ENCODE measurements at places on chromosomes 5 and 9. TPM values are rescaled to one million over a fixed set of nuclear protein-coding genes. Genes with fewer than 3 reads are reported as not detected.

MVB12B gene
- 25.8 TPM for total RNA-seq

NXNL2 gene
- total RNA-seq: not detected

DMRT2 gene
- total RNA-seq: 1.8 TPM

TXNDC15 gene
- total RNA-seq: 26.3 TPM

PDZD2 gene
- total RNA-seq: 3.7 TPM

TMEM215 gene
- not detected for total RNA-seq

GRCh38 chr9:135737840-135738521 lies 36.0 kb downstream of the KCNT1 start:
- no peak for DNase-seq

DNA sequence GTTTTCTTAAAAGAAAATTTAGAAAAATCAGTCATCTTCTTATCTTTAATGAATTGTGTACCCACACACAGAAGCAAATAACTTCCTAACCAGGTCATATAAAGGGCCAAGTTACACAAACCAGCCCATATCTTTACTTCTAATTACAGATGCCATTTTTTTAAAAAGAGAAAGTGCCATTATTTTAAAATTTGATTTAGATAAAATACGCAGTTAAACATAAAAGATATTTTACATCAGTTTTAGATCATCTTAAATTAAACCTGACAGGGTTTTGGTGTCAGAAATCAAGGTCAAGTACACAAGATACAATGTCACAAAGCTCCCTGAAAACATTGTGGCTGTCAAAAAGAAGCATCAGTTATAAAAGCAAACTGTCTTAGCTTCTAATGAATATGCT lies 129.4 kb downstream of the GNA14 start:
- DNase-seq: no peak

GRCh38 chr5:148998174-148998797 lies 64.6 kb downstream of the SH3TC2 start:
- no peak for DNase-seq

DNA sequence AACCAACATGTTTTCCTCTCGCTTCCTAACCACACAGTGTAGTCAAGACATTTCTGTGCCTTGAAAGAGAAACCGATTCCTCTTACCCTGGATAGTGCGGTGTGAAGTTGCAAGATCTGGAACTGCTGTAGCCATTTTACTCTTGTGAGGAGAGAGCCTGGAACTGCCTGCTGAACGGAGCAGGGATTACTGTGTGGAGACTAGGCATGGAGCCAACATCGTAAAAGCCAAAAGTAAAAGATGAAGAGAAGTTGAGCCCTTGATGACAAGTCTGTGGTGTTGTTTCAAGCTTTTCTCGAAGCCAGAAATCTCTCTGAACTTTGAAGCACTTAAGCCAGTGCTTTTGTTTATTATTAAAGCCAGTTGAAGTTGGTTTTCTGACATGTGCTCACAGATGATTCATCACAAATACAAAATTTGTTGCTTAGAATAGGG lies 110.1 kb upstream of the GRIN3A start:
- DNase-seq: peak; percentile 37

DNA sequence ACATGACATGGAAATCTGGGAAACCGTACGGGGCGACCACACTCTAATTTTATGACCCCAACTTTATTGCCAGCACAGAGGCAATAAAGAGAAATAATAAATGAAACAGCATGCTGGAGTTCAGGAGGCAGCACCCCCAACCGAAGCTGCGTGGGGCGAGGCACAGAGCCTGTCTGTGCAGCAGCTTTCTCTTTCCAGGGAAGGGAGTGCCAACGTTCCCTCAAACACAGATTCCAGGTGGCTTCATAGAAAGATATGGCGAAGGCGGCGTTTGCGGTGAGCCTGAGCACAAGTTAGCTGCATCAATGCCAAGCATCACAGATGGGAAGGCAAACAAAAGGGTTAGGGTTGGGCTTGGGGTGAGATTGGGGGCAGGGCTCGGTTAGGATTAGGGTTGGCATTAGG lies 114.8 kb downstream of the HSD17B3 start:
- DNase-seq: peak; percentile 84

DNA sequence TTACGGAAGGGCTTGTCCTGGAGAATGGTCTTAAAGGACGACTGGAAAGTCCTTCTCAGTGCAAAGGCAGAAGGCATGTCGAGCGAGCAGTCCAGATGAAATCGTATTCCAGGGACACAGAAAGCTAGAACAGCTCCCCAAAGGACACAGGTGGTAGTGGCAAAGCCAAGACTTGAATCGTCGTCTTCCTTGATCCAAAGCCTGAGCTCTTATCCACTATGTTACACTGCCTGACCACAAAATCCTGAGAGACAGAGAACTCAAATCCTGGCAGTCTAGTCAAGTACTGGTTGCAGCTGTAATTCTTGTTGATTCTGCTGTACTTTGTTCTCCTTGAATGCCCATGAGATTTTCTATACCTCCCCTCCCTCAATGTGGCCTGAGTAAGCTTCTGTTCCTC lies 198.7 kb downstream of the TARS1 start:
- DNase-seq: no peak

DNA sequence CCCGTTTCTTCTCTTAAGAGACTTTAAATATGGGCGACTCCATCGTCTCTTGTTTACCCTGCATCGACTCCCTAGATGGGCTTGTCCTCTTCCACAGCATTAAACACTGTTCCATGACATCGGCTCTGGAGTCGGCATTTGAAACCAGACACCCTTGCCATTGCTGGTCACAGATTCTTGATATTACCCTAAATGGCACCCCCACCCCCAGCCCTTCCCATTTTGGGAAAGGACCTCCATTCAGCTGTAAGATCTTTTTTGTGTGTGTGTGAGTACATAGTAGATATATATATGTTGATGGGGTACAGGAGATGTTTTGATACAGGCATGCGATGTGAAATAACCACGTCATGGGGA lies 51.1 kb upstream of the SH3PXD2B start:
- peak; percentile 7 for DNase-seq

GRCh38 chr9:15372455-15372854 lies 50.2 kb upstream of the SNAPC3 start:
- no peak for DNase-seq

DNA sequence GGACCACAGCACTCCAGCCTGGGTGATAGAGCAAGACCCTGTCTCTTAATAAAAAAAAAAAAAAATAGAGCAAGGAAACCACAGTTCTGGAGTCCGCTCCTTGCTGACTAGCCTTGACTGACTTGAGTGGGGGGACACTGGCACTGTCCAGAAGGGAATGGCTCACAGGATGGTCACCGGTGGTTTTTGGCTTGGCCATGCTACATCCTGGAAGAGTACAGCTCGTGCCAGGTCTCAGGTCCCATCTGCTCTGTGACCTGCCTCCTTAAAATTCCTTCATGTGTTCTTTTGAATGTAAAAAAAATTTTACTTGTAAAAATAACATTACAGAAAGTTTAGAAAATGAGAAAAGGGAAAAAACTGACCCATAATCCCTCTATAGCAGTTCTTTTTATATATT lies 5.6 kb downstream of the NANS start:
- no peak for DNase-seq

GRCh38 chr5:30347858-30348257 lies 845.6 kb upstream of the CDH6 start:
- DNase-seq: no peak

DNA sequence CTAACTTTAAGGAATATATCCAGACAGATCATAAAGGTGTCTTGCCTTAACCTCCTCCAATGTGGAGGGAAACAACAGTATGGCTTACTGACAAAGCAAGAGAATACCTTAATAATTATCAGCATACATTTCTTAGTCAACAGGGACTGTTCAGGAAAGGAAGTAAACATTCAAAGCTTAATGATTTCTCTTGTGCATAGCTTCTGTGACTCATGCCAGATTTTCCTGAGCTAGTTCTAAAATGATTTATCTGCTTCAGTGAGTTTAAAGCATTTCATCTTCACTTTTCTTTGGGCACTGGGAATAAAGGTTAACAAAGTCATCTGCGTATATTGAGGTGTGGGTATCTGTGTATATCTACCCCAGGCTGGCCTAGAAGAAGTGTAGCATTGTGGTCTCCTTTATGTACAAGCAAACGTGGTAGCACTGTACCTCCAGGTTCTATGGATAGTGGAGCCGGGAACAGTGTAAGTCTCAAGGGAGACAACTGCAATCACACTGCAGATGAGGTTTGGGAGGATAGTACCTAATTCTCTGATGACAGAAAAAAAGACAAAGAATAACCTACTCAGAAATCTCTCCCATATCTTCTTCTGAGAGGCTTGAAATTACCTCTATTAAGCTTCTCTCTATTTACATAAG lies 284.1 kb downstream of the HCN1 start:
- DNase-seq: no peak

DNA sequence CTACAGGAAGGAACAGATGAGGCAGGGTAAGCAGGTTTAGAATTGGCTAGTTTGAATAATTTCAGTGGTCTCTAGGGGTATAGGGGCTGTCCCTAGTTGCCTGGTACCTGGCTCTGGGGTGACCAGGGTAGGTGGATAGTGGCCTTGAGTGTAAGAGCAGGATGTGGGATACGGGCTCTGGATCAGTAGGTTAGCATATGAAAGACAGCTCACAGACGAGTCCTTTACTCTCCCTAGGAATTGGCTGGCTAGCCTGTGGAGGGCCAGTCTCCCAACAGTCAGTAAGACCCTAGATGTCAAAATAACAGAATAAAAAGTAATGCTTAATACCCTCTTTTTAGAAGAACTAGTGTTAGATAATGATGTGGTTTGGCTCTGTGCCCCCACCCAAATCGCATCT lies 16.6 kb upstream of the C9orf152 start:
- DNase-seq: no peak

DNA sequence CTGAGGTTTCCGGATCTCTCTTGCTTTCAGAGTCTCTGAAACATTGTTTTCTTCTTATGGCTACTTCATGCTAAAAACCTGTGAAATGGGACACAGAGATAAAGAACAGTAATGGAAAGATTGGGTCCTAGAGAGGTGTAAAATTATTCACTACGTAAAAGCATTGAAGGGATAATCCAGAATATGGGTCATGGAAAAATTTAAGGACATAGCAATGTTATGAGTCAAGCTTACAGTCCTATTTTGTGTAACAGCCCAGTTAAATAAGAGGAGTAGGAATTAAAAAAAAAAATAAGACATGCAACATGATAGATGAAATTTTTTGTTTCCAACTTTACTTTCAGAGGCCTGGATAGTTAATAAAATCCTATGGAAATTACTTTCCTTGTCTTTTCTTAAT lies 61.9 kb upstream of the ELL2 start:
- DNase-seq: no peak

DNA sequence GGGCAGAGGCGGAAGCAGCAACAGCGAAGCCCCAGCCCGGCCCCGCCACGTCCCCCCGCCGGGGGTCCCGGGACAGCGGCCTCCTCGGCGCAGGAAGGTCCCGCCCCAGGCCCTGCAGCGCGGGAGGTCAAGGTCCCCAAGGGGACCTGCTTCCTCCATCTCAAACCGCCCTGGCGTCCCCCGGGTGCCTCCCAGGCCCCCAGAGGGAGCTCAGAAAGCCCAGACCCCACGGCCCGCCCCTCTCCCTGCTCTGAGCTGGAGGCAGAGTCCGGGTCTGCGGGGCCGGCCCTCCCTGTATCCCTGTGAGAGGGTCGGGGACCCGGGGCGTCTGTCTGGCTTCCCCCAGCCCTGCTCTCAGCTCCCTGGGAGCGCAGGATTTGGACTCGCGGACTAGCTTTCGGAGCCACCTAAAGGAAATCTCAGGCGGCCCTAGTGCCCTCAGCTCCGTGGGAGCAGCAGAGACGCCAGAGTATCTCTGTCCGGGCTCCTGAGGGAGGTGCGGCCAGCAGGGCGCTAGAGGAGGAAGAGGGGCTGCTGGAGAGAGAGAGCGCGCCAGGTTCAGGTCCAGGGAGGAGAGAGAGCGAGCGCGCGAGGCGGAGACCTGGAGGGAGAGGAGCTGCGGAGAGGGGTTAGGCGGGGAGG lies 30.7 kb downstream of the EXOC3 start:
- peak; percentile 44 for DNase-seq

DNA sequence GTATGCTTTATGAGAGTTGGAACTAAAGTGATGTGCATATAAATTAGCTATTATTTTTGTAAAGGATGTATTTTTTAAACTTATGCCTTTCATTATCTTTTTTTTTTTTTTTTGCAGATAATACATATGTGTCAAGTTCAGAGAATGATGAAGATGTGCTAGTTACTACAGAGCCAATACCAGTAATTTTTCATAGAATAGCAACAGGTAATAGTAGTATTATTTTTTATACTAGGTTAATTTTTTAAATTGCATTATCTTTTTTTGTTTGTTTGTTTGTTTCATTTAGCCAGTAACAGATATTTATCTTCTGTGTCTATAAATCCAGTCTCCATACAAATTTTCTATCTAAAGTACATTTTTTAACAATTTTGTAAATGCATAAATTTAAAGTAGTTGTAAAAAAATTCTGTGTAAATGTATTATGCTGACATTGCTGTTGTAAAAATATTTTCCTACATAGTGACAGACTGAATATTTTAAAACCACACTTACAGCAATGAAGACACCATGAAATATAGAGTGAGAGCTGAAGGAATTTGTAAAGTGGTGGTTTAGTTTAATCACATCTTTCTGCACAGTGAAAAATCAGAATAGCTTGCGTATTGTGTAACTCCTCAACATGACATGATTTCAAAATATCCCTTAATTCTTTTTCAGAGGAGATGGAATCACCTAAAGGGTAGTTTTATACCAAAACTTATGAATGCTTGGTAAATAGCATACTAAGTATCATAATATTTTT lies 93.3 kb downstream of the PARP8 start:
- no peak for DNase-seq

DNA sequence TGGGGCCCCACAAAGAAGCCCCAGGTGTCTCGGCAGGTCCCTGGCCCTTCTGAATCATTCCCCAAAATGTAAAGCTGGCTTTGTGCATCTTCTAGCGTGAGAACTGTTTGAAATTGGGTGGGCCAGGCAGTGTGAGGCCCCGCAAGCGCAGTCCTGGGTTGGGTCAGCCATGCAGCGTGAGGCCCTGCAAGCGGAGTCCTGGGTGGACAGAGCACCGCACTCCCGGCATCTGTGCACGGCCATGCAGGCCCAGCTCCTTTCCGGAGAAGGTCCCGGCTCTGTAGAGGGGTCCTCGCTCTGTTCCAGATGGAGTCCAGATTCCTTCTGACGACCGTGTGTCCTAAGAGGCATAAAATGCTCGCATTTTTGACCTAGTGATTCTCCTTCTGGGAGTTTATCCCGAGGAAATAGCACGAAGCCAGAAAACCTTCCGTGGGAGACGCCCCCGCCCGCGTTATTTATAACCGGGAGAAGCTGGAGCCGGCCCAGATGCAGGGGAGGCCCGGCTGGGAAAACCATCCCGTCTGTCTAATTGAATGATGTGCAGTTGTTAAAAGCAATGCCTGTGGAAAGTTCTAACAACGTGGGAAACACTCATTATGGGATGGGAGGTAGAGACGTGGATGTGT lies 19.4 kb upstream of the NOTCH1 start:
- DNase-seq: no peak

DNA sequence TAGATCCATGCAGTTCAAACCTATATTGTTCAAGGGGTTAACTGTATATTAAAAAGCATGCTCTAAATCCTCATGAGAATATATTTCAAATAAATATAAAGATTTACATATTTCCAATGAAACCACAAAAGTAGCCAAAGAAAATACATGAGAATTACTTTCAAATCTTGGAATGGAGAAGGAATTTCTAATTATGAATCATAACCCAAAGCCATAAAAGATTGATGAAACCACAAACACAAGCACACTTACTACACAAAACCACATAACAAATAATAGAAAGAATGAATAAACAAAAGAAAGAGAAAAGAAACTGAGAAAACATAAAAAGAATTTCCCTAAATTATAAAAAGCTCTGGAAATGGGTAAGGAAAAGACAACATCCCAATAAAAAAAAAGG lies 16.0 kb downstream of the ERP44 start:
- no peak for DNase-seq
